Activated effector memory CD4-positive, alpha-beta T cell treated with anti-CD3 and anti-CD28 coated beads, Interleukin-2, amount 50 U/mL, for 16 hours (primary cell): ENCODE measurements at places on chromosomes 3 and 15.

- no peak for DNase-seq
These were observed 300.2 kb upstream of the CNTN6 start for GRCh38 chr3:792630-793029.

- DNase-seq: no peak
These were observed 20.6 kb upstream of the IL20RB start for GRCh38 chr3:136937175-136937574.

DNA sequence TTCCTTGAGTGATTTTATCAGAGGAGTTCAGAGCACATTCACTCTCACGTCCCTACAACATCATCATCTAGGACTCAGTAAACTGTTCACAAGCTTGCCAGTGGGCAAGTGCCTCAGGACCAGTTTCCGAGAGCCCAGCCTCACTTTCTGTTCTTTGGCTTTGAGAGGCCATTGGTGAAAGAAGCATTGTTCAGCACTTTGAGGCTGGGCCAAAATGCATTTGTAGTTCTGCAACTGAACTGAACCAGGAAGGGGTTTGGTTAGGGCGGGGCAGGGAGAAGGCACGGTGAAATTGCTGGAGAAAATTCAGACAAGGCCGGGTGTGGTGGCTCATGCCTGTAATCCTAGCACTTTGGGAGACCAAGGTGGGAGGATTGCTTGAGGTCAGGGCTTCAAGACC lies 222.1 kb upstream of the CHRM5 start:
- no peak for DNase-seq

DNA sequence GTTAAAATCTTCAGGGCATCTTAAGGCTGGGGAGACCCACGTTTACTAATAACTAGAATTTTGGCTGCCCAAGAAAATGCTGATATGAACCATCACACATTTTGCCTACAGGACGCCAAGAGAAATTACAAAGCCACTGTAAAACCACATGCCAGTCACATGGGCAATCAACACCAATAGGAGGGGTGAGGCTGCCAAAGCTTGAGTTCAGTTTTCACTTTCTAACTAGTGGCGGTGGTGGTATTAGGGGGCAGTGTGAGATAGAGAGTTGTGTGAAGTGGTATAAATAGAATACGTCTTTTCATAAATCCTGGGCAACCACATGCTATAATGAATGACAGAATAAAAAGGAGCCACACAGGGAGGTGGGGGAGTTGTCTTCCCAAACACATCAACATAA lies 147.3 kb downstream of the WNT5A start:
- no peak for DNase-seq

GRCh38 chr3:67819447-67819846 lies 165.0 kb upstream of the SUCLG2 start:
- no peak for DNase-seq

DNA sequence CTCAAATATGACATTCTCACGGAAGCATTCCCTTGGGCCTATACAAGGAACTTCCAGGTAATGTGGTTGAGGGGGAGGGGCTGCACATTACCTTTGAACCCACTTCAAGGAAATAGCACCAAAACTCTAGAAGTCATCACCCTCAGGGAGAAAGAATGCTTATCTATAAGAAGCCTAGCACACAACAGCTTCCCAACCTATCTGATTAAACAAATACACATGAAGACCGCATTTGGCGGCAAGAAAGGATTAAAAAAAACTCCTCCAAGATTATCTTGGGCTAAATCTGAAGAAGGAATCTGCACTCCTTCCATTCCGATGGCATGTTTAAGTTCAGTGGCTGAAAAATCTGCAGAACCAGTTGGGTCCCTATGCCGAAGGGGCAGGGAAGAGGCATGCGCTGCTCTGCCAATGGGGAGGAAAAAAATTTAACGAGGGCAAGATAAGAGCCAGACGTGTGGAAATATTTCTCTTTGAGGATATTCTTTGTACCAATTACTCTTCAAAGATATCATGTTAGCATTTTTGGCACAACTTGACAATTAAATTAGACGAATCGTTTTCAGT lies 82.0 kb upstream of the WNT5A start:
- no peak for DNase-seq

GRCh38 chr3:19263606-19264005 lies 115.3 kb downstream of the KCNH8 start:
- no peak for DNase-seq

DNA sequence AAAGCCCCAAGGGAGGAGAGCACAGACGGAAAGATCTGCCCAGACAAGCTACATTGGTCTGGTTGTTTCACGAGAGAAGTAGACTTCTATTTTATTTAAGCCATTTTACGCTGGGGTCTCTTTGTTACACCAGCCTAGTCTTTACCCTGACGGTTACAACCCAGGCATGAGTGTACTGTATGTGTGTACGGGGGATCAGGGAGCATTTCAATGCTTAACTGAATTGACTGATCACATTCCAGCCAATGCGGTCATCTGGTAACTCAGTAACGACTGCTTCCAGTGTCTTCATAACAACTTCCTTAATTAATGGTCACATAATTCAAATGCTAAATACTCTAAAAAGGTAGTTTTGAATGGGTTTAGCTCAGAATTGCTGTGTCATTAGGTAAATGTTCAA lies 288.6 kb downstream of the FOXP1 start:
- no peak for DNase-seq

GRCh38 chr3:53169832-53170324 lies 8.9 kb downstream of the PRKCD start:
- no peak for DNase-seq

GRCh38 chr3:103189941-103190340 lies 755.1 kb downstream of the ZPLD1 start:
- DNase-seq: no peak

DNA sequence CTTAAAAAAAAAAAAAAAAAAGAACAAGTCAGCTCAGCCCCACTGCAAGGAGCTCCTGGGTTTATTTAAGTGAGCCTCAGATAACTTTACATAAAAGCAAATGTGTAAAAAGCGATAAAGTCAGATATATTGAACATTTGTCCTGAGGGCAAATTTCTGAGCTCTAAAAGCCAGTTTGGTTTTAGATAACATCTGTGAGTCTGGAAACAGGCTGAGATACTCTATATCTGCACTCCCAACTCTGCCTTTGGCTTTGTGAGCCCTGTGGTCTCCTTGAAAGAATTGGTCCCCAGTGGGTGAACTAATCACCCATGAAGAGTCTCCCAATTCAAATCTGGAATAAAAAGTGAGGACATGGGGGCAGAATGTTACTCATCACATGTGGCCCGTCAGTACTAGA lies 104.6 kb downstream of the APBA2 start:
- DNase-seq: no peak

GRCh38 chr15:65981837-65982626 lies 112.7 kb downstream of the RAB11A start:
- DNase-seq: peak; percentile 84

DNA sequence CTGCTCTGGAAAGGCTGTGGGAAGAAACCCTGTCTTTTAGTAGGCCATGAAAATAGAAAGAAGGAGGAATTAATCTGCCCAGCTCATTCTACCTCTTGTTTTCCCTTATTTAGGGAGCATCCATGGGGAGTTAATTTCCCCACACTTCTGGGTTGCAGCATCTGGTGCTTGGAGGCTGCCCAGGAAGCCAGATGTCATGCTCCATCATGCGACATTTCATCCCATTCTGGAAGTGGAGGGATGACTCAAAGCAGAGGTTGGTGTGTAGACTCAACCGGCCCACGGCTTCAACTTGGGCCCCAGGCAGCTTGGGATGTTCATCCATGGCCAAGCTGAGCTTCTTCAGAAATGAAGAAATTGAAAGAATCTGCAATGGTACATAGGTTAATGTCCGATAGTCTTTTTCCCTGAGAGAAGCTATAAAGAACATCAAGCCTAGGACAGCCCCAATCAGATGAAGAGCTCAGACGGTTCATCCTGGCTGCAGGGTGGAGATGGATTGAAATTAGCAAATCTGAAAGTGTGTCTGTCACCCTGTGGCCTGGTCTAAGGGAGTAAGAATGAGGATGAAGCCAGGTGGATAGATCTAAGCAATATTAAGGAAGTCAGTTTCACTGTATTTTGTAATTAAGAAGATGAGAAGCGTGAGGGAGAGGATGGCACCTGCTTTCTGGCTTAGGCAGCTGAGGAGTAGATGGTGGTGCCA lies 24.5 kb upstream of the PROK2 start:
- no peak for DNase-seq

DNA sequence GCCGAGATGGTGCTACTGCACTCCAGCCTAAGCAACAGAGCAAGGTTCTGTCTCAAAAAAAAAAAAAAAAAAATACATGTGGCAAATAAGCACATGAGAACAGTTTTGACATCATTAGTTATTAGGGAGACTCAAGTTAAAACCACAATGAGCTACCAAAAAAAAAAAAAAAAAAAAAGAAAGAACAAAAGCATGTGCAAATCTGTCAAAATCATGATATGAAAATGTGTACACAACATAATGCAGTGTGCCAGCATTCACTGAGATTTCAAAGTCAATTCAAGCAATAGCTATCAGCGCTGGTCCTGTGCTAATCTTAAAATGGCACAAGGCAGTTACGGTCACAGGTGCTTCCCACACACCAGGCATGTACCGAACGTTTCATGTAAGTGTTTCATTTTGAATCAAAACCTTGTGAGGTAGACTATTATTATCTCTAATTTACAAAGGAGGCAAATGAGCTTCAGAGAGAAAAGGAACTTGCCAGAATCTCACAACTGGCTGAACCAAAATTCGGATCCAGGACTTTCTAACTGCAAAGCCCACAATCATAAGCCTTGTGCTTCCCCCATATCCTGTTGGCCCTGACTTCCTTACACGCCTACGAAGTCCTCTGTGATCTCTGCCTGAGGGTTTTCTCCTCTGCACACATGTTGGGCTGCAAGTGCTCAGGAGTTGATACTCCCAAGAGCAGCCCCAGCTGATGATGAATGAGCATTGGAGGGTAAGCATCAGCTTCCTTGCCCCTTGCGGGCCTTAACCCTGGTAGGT lies 200.1 kb upstream of the PROK2 start:
- DNase-seq: no peak

DNA sequence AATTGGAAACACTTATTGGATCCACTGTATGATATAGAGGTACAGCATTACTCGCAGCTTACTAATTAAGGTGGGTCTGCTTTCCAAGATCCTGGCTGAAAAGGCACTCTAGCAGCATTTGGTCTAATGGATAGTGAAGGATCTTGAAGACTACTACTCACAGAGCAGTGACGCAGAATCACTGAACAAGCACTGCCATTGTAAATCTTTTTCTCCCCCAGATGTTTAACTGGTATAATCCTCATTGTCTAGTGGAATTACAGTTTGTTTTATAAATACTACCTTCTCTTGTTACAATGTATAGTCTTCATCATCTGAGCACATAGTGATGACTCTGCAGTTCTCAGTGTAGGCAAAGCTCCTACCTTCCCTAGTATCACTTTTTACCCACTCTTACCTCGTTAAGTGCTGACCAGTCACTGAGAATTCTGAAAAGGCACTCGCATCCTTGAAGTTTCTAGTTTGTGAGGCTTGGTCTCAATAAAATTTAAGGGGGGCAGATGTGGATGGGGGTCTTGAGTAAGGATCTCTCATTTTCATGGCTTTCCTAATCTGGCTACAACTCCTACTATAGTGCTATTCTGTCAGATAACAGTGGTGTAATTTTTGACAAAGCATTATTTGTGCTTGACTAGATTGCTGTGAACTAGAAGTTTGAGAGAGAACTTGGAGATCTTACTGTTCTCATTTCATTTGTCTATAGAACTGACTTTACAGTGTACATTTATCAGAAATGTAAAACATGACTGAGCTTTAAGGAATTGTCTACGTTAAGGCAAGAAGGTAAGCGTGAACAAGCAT lies 23.2 kb downstream of the MAPK6 start:
- no peak for DNase-seq

GRCh38 chr3:161336661-161337060 lies 34.7 kb downstream of the SPTSSB start:
- DNase-seq: no peak

- peak; percentile 88 for DNase-seq
These were observed 10.9 kb downstream of the RMDN3 start for GRCh38 chr15:40743921-40744814.

DNA sequence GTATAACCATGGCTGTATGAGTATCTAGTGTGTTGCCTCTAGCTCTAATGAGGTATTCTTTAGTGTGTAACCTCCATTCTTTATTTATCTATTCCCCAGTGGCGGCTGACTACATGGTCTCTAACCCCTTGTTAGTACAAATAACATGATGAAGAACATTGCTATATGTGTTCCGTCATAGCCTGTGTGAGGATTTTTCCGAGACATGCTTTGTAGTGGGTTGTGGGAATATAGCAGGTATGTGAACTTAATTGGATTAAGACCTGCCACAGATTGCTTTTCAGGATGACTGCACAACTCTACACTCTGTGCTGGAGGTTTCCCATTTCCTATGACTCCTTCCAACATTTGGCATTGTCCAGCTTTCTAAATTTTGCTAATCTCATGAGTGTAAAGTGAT lies 563.4 kb downstream of the ROBO1 start:
- no peak for DNase-seq

GRCh38 chr3:142723968-142724681 lies at the start of gene TRPC1:
Gene TRPC1 (plus strand): TSS chr3:142724034. CDS start chr3:142724560, 526 bp downstream.
- peak; percentile 90 for DNase-seq

DNA sequence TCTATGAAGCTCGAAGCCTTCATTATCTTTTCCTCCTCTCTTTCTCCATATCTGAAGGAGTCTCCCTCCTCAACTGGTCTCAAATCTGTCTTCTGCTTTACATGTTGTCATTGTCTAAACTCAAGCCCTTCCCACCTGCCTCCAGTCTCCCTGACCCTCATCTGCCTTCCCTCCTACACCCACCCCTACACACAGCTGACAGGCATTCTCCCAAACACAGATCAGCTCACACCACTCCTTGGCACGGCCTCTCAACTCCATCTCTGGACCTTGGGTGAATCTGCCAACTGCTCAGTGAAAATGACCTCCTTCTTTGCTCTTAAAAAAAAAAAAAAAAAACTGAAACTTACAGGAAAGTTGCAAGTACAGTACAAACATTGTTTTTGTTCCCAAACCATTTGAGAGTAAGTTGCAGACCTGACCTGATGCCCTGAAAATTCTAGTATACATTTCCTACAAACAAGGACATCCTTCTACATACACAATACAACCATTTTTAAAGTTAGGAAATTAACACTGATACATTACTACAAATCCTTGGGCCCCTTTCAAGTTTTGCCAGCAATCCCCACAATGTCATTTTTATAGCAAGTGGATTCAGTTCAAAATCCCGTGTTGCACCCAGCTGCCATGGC lies 49.4 kb upstream of the UBE2E1 start:
- no peak for DNase-seq

DNA sequence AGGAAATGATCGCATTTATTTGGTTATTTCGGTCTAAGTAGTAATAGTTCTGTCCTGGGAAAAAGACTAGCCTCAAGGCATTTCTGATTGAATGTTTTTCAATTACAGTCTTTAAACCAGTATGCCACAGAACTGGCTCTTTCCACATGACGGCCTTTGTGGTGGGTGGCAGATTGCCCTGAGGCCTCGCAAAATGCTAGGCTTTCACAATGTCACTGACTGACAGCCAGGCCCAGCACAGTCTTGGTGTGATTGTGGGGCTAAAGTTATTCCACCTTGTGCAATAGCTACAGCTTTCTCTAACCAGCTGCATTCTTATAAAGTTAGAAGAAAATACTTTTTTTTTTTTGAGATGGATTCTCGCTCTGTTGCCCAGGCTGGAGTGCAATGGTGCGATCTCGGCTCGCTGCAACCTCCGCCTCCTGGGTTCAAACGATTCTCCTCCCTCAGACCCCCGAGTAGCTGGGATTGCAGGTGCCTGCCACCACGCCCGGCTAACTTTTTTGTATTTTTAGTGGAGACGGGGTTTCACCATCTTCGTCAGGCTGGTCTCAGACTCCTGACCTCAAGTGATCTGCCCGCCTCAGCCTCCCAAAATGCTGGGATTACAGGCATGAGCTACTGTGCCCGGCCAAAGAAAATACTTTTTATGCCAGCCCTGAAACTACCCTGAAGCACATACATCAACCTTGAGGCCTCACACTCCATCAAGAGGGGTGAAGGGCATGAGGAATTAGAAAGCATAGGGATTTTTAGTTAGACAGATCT lies 2.5 kb upstream of the ADIPOQ start:
- DNase-seq: no peak
